Occipital lobe (tissue), 3 donors: ENCODE measurements at places on chromosomes 1 and 21. TPM values are rescaled to one million over a fixed set of nuclear protein-coding genes. Genes with fewer than 3 reads are reported as not detected.

The GBP6 gene
- 0.47 TPM for total RNA-seq

The KCNA2 gene
- 7.0 TPM for total RNA-seq

The UMODL1 gene
- total RNA-seq: not detected

The ADORA3 gene
- 3.6 TPM for total RNA-seq

The HES5 gene
- 25.4 TPM for total RNA-seq

The TFAP2E gene
- 0.62 TPM for total RNA-seq

The GCSAML gene
- under 0.01 TPM for total RNA-seq

The FMN2 gene
- total RNA-seq: 61.1 TPM

The TLR5 gene
- 1.7 TPM for total RNA-seq
